ENCODE measurements at places on chromosomes 5 and 9. TPM values are rescaled to one million over a fixed set of nuclear protein-coding genes. Genes with fewer than 3 reads are reported as not detected.

RNF183 gene
- not detected for total RNA-seq

GRCh38 chr5:107154593-107154992 lies 516.1 kb downstream of the EFNA5 start:
- no peak for DNase-seq

- no peak for DNase-seq
Observed at GRCh38 chr5:169085636-169086035, 215.3 kb downstream of the SLIT3 start.

GRCh38 chr5:55406292-55406691 lies 98.5 kb downstream of the MTREX start:
- no peak for DNase-seq

DNA sequence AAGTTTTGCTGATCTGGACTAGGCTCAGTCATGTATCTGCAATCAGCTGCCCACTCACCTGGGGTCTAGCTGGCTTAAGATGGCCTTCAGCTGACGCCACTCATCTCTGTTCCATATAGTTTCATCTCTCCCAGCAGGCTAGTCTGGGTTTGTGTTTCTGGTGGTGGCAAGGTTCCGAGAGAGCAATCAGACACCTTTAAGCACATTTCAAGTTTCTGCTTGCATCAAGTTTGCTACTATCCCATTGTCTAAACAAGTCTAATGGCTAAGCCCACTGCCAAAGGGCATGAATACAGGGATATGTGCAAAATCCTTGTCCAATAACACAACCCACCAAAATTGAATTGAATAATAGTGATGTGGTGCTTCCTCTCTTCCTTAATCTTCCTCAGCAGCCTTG lies 251.7 kb downstream of the PIK3R1 start:
- DNase-seq = no peak

DNA sequence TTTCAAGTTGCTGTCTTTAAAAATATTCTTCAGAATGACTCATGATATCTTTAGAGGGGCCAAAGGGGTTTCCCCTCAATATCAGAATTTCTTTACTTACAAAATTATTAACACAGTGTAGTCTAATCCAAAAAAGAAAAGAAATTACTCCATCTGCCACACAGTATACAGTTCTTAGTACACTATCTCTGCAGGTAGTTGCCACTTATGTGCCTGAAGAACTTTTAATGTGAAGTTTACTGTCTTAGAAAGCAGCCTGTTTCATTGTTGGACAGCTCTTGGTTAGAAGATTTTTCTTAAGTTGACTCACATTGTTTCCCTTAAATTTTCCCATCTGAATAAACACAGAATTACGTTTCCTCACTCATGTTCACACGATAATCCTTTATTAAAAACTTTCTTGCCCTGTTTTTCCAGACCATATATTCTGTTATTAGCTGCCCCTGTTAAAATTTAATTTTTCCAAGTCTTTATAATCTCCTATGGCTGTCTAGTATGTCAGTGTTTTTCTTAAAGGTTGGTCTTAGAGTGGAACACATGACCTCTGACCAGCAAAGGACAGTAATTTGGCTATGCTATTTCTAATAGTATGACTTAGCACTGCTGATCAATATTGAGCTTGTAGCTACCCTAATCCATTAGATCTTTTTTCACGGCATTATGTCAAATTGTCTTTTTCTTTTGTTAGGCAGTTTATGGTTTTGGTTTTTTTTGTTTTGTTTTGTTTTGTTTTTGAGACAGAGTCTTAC lies 21.8 kb upstream of the FKTN start:
- no peak for DNase-seq

GRCh38 chr5:78594610-78595457 lies 53.7 kb downstream of the LHFPL2 start:
- DNase-seq = peak; percentile 43

- DNase-seq = no peak
Observed at GRCh38 chr9:17185481-17186029, 50.7 kb downstream of the CNTLN start.

DNA sequence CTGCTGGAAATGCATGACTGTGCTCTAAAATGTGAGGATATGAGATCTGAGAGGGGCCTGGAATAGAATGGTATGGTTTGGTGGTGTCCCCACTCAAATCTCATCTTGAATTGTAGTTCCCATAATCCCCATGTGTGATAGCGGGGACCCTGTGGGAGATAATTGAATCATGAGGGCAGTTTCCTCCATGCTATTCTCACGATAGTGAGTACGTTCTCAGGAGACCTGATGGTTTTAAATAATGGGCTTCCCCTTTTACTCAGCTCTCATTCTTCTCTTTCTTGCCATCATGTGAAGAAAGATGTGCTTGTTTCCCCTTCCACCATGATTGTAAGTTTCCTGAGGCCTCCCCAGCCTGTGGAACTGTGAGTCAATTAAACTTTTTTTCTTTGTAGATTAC lies 133.6 kb upstream of the ADAMTS16 start:
- no peak for DNase-seq

NTNG2 gene
- total RNA-seq = 16.3 TPM

LRRC19 gene
- not detected for total RNA-seq

DNA sequence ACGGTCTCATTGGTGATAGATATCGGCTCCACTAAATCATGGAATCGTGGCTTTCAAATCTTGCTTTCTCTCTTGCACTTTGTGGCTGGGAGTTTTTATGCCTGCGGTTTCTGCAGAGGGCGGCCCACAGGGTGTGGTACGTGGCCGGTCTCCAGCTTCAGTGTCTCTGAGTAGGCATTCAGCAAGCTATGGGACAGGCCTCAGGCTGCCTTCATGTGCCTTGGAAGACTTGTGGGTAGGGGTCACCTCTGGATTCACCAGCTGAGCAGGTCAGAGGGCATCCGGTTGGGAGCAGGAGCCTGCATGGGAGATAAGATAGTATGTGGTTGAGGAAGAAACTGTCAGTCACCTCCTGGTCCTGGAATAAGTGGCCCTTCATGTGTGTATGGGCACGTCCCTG lies 47.7 kb downstream of the AMBP start:
- DNase-seq = no peak

- no peak for DNase-seq
Observed at GRCh38 chr5:124512236-124512635, 234.2 kb downstream of the ZNF608 start.

GRCh38 chr9:16386827-16387077 lies 483.7 kb downstream of the BNC2 start:
- no peak for DNase-seq

DRD1 gene
- total RNA-seq = 18.3 TPM

GRCh38 chr5:170293273-170293672 lies 4.3 kb downstream of the LCP2 start:
- DNase-seq = no peak

GRCh38 chr5:172110921-172111851 lies 76.8 kb downstream of the STK10 start:
- DNase-seq = no peak

- no peak for DNase-seq
Observed at GRCh38 chr5:41809128-41809527, 61.1 kb downstream of the OXCT1 start.

GRCh38 chr5:15834596-15835245 lies 334.7 kb downstream of the FBXL7 start:
- no peak for DNase-seq

DNA sequence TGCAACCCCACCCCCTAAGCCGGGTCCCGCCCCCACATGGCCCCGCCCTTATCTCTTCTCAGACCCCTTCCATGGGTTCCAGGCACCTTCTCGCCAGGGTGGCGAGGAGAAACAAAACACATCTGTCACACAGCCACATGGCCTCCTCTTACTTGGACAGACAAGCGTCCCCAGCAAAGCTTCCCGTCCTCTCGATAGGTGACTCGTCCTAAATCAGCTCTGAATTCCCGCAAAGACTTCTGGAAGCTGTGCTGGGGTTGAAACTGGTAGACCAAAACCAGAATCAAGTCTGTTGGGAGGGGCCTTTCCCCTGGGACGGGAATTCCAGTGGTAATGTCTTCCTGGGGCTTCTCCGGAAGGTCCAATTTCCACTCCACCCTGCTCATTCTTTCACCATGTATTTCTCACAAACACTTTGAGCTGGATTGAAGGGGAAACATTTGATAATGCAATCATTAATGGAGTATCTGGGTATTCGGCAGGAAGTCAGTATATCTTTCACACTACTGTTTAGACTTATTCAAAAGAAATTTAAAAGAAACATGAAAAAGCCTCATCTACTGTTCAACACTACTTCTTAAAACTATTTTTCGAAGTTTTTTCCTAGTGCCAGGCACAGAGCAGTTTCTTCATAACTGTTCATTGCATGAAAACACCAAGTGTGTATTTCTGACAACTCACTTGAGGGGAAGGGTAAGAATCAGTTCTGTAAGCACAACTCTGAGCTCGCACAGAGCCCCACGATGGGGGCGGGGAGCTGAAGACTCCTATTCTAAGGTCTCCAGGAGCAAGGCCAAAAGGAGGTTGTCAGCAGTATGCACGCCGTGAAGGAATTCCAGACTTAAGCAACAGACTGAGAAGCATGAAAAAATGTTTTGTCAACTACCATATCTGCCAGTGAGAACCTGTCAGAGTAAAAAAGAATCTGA lies 644 bp upstream of the CTNNAL1 start:
- DNase-seq = no peak

DNA sequence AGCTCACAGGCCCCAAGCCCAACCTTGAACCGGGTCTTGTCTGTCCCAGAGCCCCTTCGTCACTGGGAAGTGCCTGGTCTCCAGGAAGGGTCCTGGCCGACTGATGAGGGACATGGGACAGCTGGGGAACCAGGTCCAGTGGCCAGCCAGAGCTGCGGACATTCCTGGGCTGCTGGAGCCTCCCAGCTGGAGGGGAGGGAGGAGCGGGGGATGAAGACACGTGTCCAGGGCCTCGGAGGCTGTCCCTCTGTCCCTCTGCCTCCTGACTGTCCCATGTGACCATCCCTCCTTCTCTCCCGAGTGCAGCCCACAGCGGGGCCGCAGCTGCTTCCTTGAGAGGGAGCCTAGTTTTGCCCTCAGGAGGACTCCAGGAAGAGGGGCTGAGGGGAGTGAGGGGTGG lies 41.7 kb upstream of the UBAC1 start:
- DNase-seq = no peak

DNA sequence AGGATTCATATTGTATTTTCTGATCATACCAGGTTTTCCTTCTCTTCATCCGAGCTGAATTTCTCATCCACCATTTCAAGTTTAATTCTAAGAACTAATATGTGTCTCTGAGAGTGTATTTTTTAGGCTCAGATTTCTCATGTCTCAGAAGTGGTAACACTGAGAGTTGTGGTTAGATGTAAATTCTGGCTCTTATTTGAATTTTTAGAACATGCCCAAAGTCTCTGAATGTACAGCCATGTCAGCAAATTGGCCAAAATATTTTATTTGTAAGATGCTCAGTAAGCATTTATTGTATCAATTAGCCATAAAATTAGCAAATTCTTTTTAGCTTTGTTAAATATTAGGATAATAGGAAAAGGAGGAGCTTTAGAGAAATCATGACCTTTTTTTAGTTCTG lies 16.6 kb downstream of the SV2C start:
- no peak for DNase-seq

DNA sequence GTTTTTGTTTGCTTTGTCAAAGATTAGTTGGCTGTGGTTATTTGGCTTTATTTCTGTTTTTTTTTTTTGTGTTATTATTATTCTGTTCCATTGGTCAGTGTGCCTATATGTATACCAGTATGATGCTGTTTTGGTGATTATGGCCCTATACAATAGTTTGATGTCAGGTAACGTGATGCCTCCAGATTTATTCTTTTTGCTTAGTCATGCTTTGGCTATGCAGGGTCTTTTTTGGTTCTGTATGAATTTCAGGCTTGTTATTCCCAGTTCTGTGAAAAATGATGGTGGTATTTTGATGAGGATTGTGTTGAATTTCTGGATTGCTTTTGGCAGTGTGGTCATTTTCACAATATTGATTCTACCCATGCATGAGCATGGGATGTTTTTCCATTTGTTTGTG lies 312.8 kb downstream of the TAF11L14 start:
- DNase-seq = no peak

GRCh38 chr5:132526290-132526973 lies 16.9 kb downstream of the IL5 start:
- peak; percentile 47 for DNase-seq

APBA1 gene
- total RNA-seq = 24.9 TPM

DNA sequence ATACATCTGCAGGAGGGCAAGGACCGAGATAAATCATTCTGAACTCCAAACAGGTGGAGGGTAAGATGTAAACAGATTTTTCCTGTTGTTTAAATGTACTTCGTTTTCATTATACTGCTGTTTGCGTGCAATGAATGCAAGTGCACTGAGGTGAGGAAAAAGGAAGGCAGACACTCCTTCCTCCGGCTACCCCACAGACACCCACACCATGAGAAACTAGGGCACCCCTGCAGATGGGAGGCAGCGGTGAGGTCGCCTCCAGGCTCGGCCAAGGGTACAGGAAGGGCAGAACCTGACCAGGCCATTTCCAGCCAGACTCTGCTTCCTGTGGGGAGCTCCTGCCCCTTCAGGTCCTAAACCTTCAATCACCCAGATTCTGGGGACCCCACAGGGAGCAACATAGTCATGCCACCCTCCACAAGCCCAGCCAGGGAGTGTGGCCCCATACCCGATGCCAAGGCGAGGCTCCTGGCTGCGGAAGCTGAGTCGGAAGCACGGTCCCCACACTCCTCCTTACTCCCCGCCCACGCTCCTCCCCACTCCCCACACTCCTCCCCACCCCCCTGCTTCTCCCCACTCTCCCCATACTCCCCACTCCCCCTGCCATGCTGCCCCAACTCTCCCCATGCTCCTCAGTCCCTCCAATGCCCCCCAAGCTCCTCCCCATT lies 37.1 kb downstream of the VAV2 start:
- DNase-seq = no peak

- DNase-seq = no peak
Observed at GRCh38 chr9:114261026-114261425, 61.9 kb upstream of the ORM1 start.

- DNase-seq = no peak
Observed at GRCh38 chr5:109192555-109193281, 217.1 kb downstream of the PJA2 start.

GRCh38 chr9:6680797-6681146 lies 35.2 kb upstream of the GLDC start:
- peak; percentile 58 for DNase-seq

PSAT1 gene
- total RNA-seq = 17.1 TPM

DNA sequence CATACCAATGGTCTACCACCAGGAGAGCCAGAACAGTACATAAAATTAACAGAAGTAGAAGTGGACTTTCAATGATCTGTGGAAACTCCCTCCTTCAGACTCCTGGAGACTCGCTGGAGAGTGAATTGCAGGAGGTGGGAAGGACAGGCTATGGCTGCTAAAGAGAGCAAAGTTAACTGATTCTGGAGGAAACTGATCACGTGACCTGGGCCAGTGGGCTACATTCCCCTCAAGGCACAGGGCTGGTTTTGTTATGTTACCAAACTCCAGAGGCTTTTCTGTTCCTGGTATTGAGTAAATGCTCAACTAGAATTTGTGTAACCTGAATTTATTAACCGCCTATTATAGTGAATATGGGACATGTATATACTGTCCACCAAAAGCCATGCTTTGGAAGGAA lies 372.6 kb downstream of the MTRR start:
- DNase-seq = no peak

PPP2R2B gene
- 136 TPM for total RNA-seq

All from frontal cortex (tissue), 4 donors.